ENCODE measurements at places on chromosomes 7 and 10.

GRCh38 chr10:95350219-95350829 is 59.5 kb upstream of the PDLIM1 start:
- no peak for DNase-seq

GRCh38 chr7:153567426-153567825 is 484.8 kb upstream of the DPP6 start:
- DNase-seq = no peak

- DNase-seq = no peak
Observed at GRCh38 chr10:60646966-60647796, 131.1 kb upstream of the CDK1 start.

DNA sequence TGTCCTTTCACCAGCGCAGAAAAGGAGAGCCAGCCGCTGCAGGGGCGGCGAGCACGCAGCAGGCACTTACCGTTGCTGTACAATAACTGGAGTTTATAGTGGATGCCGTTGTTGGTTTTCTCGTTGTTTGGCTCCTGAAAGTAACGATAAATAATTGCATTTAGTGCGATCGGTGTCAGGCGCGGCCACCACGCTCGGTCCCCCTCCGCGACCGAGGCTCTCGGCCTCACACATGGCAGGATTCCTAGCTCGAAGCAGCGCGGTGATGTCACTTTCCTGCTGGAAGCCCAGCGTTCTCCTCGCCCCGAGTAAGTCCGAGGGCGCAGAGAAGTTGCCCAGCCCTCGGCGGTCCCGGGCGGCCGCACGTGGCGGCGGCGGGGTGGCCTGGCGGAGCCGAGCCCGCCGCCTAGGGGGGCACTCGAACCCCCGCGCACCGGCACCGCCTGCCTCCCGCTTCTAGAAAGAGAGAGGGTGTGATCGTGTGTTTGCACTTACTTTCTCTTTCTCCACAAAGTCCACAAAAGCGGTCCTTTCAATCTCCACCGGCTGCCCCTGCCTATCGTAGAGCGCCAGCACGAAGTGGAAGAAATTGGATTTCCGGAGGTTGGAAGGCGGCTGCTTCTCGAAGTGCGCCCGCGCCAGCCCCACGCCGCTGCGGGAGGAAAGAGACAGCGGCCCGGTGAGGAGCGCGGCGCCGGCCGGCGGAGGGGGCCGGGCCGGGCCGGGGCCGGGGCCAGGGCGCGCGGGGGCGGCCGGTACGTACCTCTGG is 1.0 kb downstream of the EBF3 start:
- no peak for DNase-seq

DNA sequence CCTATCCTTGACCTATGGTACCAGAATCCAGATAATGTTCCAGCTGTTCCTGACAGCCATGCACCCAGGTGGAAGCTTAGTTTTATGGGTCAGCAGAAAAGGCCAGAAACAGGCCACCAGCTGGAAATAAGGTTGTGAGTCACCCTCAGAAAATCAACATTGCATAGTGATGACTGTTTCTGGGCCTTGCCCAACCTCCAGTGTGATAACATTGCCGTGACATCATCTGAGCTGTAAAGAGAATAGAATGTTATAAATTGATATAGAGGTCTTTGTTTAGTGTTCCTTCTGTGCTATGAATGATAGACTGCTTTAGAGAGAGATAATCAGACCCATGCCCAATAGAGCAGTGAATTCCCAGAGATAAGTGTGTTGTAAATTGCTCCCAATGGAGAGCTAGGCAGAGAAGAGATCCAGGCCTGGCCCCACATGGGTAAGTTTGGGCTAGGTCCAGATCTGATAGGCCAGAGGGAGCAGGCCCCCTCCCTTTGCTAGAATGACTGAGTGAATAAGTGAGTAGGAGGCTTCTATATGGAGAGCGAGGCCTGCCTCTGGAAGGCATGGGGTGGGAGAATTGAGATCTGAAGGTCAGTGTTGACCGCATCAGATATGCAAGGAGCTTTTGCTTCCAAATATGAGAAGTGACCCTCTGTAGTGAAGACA is 14.2 kb upstream of the HPS1 start:
- DNase-seq = no peak

DNA sequence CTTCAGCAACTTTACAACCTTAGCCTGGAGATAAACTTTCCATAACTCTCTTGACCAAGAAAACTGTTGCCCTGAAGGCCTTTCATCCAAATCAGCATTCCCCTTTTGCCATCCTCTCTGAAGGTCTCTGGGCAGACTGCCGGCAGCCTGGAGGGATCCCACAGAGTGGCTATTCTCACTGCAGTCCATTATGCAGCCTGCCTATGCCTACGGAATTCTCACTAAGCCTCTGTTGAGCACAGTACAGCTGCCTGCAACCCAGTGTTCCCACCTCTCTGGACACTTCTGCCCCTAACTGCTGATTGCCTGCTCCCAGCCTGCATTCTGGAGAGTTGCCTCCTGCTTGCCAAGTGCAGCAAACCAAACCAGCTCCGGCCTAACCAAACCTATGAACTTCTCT is 548.9 kb upstream of the STEAP1 start:
- DNase-seq = no peak

GRCh38 chr7:51009716-51010496 is 227.2 kb upstream of the GRB10 start:
- DNase-seq = no peak

DNA sequence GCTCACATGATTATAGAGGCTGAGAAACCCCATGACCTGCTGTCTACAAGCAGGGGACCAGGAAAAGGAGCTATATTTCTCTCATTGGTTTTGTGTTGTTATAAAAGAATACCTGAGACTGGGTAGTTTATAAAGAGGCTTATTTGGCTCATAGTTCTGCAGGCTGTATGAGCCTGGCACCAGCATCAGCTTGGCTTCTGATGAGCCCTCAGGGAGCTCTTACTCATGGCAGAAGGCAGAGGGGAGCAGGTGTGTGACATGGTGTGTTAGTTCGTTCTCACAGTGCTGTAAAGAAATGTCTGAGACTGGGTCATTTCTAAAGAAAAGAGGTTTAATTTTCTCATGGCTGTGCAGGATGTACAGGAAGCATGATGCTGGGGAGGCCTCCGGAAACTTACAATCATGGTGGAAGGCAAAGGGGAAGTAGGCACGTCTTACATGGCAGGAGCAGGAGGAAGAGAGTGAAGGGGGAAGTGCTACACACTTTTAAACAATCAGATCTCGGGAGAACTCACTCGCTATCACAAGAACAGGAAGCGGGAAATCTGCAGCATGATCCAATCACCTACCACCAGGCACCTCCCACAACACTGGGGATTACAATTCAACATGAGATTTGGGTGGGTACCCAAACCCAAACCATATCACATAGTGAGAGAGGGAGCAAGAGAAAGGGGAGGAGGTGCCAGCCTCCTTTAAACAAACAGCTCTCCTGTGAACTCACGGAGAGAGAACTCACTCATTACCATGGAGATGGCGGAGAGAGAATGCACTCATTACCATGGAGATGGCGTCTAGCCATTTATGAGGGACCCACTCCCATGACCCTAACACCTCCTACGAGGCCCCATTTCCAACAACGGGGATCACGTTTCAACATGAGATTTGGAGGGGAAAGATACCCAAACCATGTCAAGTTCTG is 133.4 kb downstream of the JCAD start:
- no peak for DNase-seq
